COLO829 (cell line): ENCODE measurements at places on chromosomes 5 and 9.

DNA sequence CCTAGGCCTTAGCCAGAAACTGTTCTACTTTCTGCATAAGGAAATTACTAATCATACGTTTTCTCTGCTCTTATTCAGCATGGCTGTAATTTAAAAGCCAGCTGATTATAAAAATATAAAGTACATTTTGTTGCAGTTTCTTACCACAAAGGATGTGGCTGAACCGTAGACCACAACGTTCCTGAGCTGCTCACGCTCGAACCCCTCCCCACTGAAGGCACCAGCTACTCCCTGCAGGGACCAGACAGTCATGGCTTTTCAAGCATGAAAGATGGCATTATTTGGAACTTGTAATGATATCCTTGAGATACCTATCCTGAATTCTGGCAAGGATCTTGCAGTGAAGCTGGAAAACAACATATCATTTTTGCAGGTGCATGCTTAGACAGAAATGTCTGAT, 91.8 kb upstream of the DMRT1 start:
- no peak for DNase-seq

DNA sequence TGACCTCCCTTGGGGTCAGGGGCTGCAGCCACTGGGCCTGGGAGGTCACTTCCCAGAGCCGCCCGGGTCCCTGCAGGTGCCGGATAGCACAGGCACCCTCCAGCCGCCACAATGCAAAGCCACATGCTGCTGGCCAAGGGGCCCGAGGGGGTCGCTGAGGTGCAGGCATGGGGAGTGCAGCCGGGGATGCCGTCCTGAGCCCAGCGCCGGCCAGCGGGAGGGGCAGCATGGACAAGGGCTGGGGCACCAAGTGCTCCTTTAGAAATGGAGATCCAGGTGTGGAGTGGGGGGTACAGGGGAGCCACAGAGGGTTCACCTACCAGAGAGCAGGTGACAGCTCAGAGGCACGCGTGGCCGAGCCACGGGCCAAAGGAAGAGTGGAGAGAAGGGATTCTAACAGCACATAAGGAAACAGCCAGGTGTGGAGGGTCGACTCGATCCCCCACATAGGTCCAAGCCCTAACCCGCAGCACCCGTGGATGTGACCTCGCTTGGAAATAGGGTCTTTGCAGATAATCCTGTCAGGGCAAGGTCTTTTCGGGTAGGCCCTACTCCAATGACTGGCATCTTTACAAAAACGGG, 24.7 kb downstream of the ZDHHC11B start:
- DNase-seq, result no peak

- DNase-seq, result peak; percentile 36
Measured at GRCh38 chr9:33619666-33620404, 95.8 kb downstream of the ANKRD18B start.

DNA sequence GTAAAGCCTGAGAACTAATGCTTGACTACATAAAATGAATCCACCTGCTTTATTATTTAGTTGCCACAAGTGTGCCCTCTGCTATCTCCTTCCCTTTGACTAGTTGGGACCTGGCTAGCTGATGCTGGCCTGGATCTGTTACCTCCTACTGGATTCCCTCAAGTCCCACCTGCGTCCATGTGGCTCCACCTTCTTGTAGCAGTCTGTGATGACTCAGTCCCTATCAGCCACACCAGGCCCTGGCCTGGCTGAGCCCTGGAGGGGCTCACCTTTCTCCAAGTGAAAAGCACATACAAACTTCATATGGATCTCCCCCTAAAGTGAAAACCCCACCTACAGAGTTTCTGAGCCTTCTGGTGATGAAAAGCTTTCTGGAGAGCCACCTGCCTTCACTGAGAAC, 611.4 kb downstream of the SEMA5A start:
- no peak for DNase-seq

DNA sequence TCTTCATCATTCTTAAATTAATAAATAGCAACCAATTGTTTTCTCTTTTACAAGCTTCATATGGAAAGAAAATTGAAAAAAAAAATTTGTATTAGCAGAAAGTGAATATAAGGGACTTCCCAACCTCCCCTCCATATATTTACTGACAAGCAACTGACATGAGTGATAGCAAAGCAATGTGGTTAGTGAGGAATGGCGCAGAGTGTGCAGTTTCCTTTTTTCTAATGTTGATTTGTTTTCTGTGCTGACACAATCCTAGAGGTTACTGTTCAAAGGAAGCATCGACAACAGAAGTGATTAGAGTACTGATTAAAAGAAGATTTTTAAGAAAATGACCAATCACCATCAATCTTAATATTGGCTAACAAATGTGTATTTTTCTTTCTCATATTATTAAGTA, 1.7 kb upstream of the PTGER4 start:
- DNase-seq, result no peak

DNA sequence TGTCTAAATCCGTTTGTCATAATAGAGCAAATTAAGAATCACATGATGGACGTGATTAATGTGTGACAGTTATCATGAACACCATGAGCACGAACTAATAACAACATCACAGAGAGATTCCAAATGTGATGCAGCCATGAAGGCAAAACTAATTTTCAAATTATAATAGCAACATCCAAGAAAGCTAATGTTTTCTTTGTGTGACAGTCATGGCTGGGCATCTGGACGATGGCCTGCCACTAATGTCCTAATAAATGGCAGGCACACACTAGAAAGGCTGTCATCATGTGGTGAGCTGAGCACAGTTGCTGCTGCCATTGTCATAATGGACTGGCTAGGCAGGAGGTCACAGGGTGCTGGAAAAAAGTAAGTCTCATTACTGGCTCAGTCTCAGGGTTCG, 280.0 kb upstream of the EFNA5 start:
- no peak for DNase-seq

DNA sequence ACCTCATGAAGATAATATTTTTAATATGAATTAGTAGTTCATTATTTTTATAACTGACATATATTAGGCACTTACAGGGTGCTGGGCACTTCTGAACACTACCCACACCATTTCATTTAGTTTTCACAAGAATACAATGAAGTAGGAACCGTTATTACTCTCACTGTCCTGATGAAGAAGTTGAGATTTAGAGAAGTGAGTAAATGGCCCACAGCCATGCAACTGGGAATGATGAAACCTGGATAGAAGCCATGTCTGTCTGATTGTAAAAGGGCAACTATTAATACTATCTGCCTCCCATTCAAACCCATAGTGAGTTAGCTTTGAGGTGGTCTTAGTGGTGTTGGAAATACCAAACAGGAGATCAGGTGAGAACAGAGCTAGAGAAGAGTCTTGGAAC, 29.6 kb upstream of the OTULINL start:
- DNase-seq, result no peak

GRCh38 chr5:172715421-172715780, 55.6 kb downstream of the DUSP1 start:
- DNase-seq, result no peak

DNA sequence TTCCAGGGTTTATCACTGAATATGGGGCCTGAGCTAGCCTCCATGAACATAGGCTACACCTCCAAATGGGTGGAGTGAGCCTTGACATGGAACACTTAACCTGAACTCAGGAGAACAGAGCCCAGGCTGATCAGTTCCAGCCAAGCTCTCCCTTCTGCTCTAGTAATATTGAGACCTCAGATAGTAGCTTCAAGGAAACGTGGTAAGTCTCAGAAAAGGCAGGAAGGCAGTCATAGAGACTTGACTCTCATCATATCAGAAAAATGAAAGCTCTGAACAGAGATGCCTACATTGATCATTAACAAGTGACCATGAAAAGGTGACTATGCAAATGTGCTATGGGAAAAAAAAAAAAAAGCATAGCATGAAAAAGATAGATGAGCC, 40.5 kb upstream of the MYO10 start:
- no peak for DNase-seq

DNA sequence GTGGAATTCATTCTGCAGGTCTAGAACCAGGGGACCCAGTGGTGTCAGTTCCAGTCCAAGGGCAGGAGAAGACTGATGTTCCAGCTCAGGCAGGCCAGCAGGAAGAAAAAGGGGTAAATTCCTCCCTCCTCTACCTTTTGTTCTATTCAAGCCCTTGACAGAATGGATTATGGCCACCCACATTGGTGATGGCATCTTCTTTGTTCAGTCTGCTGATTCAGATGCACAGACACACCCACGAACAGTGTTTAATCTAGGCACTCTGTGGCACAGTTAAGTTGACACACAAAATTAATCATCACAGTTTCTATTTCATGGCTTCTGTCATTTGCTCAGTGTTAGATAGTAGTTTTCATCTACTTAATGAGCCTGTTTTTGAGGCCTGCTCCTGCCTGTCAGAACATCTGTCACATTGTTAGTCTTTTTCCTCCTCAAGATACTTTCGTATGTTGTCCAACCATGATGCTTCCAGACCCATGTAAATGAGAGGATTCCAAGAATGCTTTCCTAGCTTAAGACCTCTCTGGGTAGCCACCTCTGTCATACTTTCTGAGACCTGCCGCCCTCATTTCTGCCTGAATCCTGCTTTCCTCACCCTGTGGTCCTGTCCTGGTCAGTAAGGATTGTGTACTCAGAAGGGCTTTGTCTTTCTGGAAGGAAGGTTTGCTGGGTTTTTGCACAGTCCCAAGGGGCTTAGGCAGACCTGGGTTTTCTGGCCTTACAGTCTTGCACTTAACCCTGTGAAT, 72.5 kb downstream of the SPIN1 start:
- no peak for DNase-seq

- no peak for DNase-seq
Measured at GRCh38 chr9:131276094-131276888, at the start of gene FAM78A. Gene FAM78A (minus strand): TSS chr9:131276510. CDS start chr9:131276179, 331 bp downstream.

GRCh38 chr5:133868946-133869518, 99.4 kb downstream of the C5orf15 start:
- peak; percentile 55 for DNase-seq

GRCh38 chr9:72695365-72695764, 174.0 kb downstream of the TMC1 start:
- DNase-seq, result no peak

DNA sequence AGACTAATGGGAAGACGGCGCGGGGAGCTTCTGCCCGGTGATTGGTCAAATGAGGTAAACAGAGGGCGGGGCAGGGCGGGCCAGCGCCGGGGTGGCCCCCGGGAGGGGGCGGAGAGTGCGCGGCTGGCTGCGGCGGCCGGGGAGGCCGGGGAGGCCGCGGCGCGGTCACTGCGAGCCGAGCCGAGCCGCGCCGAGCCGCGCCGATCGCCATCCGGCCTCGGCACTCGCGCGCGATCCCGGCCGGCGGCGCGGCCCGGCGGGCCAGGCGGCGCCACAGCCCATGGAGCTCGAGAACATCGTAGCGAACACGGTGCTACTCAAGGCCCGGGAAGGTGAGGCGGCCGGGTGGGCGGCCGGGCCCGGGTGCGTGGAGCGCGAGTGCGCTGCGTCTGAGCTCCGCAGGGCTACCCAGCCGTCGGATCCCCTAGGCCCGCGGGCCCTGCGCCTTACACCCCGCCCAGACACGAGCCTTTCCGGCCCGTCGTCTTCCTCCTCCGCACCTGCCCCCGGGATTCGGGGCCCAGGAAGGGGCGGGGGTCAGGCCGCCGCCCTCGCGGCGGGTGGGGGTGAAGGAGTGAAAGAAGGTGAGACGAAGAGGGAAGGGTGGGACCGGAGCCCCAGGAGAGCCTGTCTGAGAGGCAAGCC, at the start of gene GRK6:
Gene GRK6 (plus strand): TSS at position 111 of the 645 bp plus-strand sequence. CDS start 170 bp downstream, at position 281.
- no peak for DNase-seq

DNA sequence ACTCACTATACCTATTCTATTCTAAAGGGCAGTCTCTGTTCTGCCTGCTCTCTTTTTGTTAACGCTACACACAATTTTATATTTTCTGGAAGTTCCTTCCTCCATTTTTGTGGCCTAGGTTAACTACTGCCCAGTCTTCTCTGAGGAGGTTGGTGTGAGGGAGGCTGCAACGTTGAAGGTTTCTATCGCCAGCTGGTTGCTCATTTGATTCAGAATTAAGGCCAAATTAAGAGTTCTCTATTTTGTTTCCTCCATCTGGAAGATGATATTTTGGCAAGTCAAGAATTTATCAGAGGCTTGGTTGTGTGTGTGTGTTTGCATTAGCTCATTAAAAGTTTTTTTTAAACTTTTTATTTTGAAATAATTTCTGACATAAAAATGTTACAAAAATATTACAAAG, 175.1 kb downstream of the ARHGAP26 start:
- DNase-seq, result no peak

- DNase-seq, result no peak
Measured at GRCh38 chr5:177437623-177438022, 9.0 kb upstream of the PRR7 start.

GRCh38 chr5:54217826-54218503, 92.4 kb downstream of the ARL15 start:
- DNase-seq, result peak; percentile 28

GRCh38 chr5:10578869-10579268, 15.0 kb downstream of the ANKRD33B start:
- DNase-seq, result no peak
